Dermis blood vessel endothelial cell (primary cell): ENCODE measurements at places on chromosomes 12 and 14. TPM values are rescaled to one million over a fixed set of nuclear protein-coding genes. Genes with fewer than 3 reads are reported as not detected.

The ENDOU gene
- total RNA-seq, result 0.05 TPM in 1 of 2 replicates, not detected in the other

The RPS6KA5 gene
- 3.1 and 6.1 TPM in 2 replicates for total RNA-seq

The CD163 gene
- not detected in 2 replicates for total RNA-seq

The FERMT2 gene
- 84.2 and 102 TPM in 2 replicates for total RNA-seq

The ADAM21 gene
- total RNA-seq, result 0.17 and 0.33 TPM in 2 replicates

The ISCU gene
- 96.5 and 106 TPM in 2 replicates for total RNA-seq

The FZD10 gene
- total RNA-seq, result 1.0 and 1.7 TPM in 2 replicates

The CLEC2A gene
- total RNA-seq, result not detected in 2 replicates

The SLC7A8 gene
- 0.09 TPM in 1 of 2 replicates, not detected in the other for total RNA-seq

The P2RX2 gene
- 0.17 TPM in 1 of 2 replicates, not detected in the other for total RNA-seq

The RFLNA gene
- under 0.01 and 0.19 TPM in 2 replicates for total RNA-seq

The BIN2 gene
- not detected in 2 replicates for total RNA-seq

The NGB gene
- total RNA-seq, result 0.05 TPM in 1 of 2 replicates, not detected in the other

The TMPRSS12 gene
- total RNA-seq, result not detected in 2 replicates

The SOS2 gene
- total RNA-seq, result 31.5 and 37.4 TPM in 2 replicates

The SDSL gene
- 2.4 and 3.3 TPM in 2 replicates for total RNA-seq

The DHRS2 gene
- 0.51 and 0.65 TPM in 2 replicates for total RNA-seq

The CD69 gene
- 0.23 and 1.5 TPM in 2 replicates for total RNA-seq

The TPH2 gene
- not detected in 2 replicates for total RNA-seq

The BHLHE41 gene
- 0.14 and 0.85 TPM in 2 replicates for total RNA-seq

The TAS2R13 gene
- 0.84 and 1.0 TPM in 2 replicates for total RNA-seq

The PIANP gene
- not detected in 2 replicates for total RNA-seq

The A2M gene
- total RNA-seq, result 14.0 and 180 TPM in 2 replicates

The MGAT4C gene
- total RNA-seq, result not detected in 2 replicates

The PAH gene
- not detected in 2 replicates for total RNA-seq

The NR1H4 gene
- total RNA-seq, result 0.09 and 0.34 TPM in 2 replicates

The PLBD1 gene
- 0.34 and 1.4 TPM in 2 replicates for total RNA-seq

The C12orf56 gene
- under 0.01 and 0.05 TPM in 2 replicates for total RNA-seq

The P3H3 gene
- 18.8 and 22.1 TPM in 2 replicates for total RNA-seq

The SCNN1A gene
- total RNA-seq, result 1.5 and 7.1 TPM in 2 replicates

The PITPNM2 gene
- 8.8 and 12.1 TPM in 2 replicates for total RNA-seq

The LALBA gene
- not detected in 2 replicates for total RNA-seq

The SLC5A8 gene
- total RNA-seq, result not detected in 2 replicates

The COQ5 gene
- total RNA-seq, result 30.3 and 34.9 TPM in 2 replicates

The CTSG gene
- not detected in 2 replicates for total RNA-seq

The LTB4R gene
- 3.5 and 3.6 TPM in 2 replicates for total RNA-seq

The TMEM63C gene
- under 0.01 TPM in 1 of 2 replicates, not detected in the other for total RNA-seq

The TAS2R50 gene
- 2.3 and 3.6 TPM in 2 replicates for total RNA-seq

The RERG gene
- under 0.01 TPM in 1 of 2 replicates, not detected in the other for total RNA-seq

The MYO1A gene
- total RNA-seq, result not detected in 2 replicates

The SLC25A29 gene
- 86.2 and 145 TPM in 2 replicates for total RNA-seq

The AQP6 gene
- 0.05 TPM in 1 of 2 replicates, not detected in the other for total RNA-seq

The KERA gene
- not detected in 2 replicates for total RNA-seq

The SELPLG gene
- total RNA-seq, result 0.65 and 0.85 TPM in 2 replicates

The LRP1-AS gene
- total RNA-seq, result not detected in 2 replicates

The FMNL3 gene
- total RNA-seq, result 101 and 121 TPM in 2 replicates

The ADGRD1 gene
- total RNA-seq, result 0.17 and 0.33 TPM in 2 replicates

The ARHGEF40 gene
- total RNA-seq, result 6.2 and 7.3 TPM in 2 replicates

The RPGRIP1 gene
- total RNA-seq, result 0.33 TPM in 1 of 2 replicates, not detected in the other

The RNU4-1 gene
- total RNA-seq, result under 0.01 TPM in 2 replicates

The DAO gene
- total RNA-seq, result under 0.01 TPM in 1 of 2 replicates, not detected in the other
